ENCODE measurements at places on chromosomes 5 and 9.

DNA sequence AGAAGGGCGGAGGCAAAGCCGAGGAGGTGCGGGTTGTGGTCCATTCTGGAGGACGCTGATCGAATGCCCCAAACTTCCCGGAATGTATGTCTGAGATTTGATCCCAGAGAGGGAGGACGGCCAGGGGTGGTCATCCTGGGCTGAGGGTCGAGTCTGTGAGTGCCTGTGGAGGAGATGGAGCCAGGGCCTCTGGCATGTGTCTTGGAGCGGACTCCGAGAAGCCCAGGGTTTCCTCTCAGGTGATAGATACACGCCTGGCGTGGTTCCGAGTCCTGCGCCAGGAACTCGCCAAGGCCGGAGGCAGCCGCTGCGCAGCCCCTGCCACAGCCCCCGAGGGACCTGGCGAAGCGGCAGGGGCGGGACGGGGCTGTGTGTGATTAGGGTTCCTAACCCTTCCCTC, 363 bp downstream of the ZNF454 start:
- DNase-seq = no peak

- no peak for DNase-seq
Measured at GRCh38 chr9:130607640-130608420, 28.5 kb downstream of the FUBP3 start.

DNA sequence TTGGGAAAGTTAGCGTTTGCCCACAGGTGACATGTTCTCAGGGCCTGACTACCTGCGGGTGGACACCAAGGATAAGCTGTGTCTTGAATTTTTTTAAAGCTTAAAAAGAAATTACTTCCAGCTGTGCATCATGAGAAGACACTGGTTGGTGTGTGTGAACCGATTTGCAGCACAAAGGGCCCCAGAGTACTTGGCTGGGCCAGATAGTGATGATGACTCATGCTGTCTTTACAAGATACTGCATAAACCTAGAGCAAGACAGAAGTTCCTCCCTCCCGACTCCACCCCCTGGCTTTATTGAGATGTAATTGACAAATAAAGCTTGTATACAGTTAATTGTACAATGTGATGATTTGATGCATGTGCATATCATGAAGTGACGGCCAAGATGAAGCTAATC, 212.8 kb downstream of the NXNL2 start:
- DNase-seq = no peak

DNA sequence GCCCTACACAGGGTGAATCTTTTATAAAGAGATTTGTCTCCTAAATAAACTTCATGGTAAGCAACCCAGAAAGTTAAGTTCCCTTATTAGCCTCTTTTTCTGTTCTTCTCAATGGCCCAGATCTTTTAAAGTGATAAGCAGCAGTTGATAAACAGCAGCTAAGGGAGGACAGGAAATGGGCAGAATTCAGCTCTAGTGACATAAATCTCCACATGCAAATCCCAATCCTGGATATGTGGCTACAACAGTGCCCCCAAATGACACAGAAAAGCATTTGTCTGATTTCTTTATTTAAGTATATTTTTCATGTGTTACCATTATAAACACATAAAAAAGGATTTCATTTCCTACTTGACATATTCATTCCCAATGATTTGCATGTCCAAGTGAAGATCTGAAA, 199.0 kb downstream of the DTWD2 start:
- DNase-seq = no peak

GRCh38 chr5:9467199-9468059, 78.4 kb downstream of the SEMA5A start:
- DNase-seq = no peak

DNA sequence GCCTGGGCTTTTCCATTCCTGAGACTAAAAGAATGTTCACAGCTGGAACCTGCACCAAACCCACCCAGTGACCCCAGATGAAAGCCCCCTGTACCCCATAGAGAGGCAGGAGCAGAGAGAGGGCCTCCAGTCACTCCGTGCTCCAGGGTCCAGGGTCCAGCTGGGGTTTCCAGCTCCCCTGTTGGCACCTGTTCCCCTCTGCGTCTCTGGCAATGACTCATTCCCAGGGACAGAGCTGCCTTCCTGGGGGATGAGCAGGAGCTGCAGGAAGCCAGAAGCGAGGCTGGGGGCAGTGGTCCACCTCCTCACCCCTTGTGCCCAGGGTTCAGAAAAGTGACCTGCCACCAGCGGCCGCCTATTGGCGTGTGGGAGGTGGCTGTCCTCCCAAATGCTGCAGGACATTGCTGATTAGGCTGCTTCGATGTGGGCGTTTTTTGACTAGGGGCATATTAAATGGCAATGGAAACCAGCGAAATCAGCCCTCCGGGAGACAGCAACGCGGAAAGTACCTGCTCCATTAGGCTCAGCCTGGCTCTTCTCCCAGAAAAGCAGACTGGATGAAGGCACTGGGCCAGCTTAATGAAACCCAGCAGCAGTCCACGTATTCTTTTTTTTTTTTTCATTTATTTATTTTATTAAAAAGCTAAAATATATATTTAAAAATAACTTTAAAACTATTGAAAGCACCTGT, 97.4 kb downstream of the DAP start:
- DNase-seq = no peak

GRCh38 chr9:16651446-16651964, 219.0 kb downstream of the BNC2 start:
- DNase-seq = no peak

DNA sequence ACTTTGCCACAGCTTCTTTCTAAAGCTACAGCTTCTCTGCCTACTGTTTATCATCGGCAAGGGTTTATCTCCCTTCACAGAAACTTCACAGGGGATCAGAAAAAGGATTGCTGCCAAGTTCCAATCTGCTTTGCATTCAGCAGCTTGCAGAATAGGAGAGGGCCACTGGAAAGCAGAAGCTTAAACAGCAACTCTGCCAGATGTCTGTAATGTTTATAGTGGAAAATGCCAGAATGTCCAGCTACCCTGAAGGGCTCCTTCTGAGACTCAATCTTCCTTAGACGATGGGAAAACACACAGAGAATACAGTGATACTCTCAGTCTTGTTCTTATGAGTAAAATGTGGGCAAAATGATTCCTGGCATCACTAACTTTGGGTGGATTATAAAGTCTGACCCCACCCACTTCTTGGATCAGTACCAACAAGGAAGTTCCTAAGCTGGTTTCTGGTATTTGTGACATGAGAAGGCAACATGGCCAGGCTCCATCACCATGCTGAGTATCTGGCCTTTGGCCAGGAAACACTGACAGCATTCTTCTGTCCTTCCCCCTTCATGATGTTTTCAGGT, 19.0 kb downstream of the STOM start:
- DNase-seq = no peak

DNA sequence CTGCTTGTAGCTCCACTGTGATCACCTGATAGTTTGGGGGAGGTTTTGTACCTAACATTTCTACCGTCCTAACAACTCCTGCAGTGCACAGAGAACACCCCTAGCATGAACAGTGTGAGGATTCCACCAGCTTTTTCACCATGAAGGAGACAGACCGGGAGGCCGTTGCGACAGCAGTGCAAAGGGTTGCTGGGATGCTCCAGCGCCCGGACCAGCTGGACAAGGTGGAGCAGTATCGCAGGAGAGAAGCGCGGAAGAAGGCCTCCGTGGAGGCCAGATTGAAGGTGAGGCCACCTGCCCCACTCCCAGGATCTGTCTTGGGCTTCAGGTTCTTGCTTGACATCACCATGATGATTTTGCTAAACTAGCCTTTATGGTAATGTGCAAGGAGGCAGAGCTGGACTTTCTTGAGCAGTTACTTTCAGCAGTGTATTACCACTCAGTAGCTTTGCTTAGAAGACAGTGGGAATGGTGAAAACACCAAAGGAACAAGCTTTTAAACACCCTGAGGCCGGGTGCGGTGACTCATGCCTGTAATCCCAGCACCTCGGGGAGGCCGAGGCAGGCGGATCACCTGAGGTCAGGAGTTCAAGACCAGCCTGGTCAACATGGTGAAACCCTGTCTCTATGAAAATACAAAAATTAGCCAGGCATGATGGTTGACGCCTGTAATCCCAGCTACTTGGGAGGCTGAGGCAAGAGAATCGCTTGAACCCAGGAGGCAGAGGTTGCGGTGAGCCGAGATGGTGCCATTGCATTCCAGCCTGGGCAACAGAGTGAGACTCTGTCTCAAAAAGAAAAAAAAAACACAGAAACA, 3.3 kb downstream of the EXOC3 start:
- DNase-seq = no peak

GRCh38 chr9:106218427-106218826, 524.1 kb downstream of the TMEM38B start:
- no peak for DNase-seq

DNA sequence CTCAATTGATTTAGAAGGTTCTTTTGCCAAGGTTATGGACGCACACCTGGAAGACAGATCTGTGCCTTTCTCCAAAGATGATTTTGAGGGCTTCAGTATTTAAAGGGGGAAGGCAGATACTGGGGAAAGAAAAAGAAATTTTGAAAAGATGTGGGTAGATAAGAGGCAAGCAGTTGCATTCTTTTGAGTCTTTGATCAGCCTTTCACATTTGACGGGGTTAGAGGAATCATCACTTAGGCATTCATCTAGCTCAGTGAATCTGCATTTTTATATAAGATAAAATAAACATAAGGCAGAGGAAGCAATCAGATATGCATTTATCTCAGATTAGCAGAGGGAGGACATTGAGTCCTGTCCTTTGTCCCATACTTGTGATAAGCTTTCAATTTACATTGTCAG, 243.4 kb upstream of the RAI14 start:
- DNase-seq = no peak

DNA sequence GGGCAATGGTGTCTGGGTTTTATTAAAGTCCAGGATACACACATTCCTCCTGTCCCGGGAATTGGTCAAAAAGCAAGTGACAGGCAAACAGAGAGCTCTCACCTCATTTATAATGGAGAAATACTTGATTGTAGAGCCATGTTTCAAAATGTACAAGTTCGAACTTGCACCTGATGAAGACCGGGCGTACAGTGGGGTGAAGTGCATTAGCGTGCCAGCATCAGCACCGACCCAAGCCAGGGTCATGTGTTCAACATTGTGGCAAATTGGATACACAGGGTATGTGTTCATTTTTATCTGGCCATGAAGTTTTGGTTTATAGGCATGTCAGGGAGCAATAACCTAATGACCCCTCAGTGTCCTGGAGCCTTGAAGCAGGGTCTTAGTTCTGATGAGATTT, 472.5 kb downstream of the IRX1 start:
- DNase-seq = no peak

DNA sequence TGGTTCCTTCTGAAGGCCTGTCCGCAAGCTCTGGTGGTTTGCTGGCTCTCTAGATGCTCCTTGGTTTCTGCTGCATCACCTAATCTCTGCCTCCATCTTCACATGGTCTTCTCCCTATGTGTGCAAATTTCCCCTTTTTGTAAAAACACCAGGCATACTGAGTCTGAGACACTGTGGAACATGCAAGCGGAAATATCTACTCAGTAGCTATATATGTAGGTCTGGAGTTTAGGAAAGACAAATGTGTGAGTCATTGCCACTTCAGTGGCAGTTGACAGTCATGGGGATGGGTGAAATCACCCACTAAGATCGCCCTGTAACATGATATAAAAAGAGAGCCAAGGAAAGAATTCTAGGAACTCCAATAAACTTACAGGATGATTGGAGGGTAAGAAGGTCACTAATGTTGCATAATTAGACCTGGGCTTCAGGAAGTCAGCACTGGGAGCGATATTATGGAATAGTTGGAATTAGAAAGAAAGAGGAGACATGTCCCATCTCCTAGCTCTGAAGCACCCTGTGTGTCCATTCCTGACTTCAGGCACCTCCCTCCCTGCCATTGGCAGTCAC, 22.7 kb upstream of the UBLCP1 start:
- DNase-seq = no peak

DNA sequence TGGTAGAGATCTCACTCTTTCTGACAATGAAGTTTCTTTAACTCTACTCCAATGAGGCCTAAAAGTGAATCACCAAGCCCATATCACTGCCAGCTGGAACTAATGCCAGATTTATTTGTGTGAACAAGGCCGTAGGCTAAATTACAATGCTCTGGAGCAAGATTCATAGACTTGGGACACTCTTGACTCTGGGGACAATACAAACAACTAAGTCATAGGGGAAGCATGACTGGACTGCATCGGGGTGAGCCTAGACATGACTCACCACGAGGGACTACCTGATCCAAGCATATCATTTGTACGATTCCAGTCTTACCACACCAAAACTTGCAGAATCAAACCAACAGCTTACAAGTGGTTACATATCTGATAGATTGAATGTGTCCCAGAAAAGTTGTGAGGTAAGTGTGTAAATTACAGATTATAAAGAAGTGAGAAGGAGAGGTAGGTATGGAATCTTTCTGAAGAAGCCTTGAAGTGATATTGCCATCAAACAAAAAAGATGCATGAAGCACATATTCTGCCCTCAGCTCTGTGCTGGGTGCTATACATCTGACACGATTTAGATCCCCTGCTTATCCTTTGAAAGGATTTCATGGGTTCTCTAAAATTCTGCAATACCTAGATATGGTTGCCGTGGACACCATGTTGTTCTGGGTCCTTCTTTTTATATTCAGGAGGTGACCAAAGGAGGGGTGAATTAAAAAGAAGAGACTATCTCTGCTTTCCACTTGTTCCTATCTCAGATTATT, 199.3 kb upstream of the PDE4D start:
- no peak for DNase-seq

DNA sequence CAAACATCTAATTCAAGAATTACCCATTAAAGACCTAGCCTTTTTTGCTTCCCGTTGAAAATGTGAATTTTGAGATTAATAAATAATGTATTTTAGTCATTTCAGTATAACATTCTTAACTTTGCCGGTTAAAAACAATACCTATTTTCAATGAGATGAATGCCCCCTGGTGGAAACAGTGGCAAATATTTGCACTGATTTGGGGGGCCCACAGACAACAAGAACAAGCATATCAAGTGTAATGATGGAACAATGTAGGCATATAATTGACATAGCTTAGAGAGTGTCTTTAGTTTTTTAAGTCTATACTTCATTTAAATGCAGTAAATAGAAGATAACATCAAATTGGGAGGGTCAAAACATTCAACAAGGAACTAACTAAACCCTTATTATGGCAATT, 111.9 kb downstream of the NTRK2 start:
- DNase-seq = no peak

GRCh38 chr5:30764704-30765103, 428.8 kb upstream of the CDH6 start:
- no peak for DNase-seq

Data from activated CD8-positive, alpha-beta memory T cell treated with anti-CD3 and anti-CD28 coated beads for 1 hour (primary cell).